ENCODE measurements at places on chromosomes 11 and 22. TPM values are rescaled to one million over a fixed set of nuclear protein-coding genes. Genes with fewer than 3 reads are reported as not detected.

The SMIM35 gene
- 0.09 TPM for polyA plus RNA-seq

The USP35 gene
- polyA plus RNA-seq: 5.9 TPM

The B3GAT1 gene
- polyA plus RNA-seq: 4.6 TPM

The DCDC1 gene
- 4.7 TPM for polyA plus RNA-seq

The KDM4E gene
- 0.30 TPM for polyA plus RNA-seq

The UPB1 gene
- polyA plus RNA-seq: 1.2 TPM

The CBLIF gene
- 0.32 TPM for polyA plus RNA-seq

The MRTFA gene
- 19.2 TPM for polyA plus RNA-seq
